Activated T-helper 9 cell treated with anti-CD3 and anti-CD28 coated beads, Interleukin-2, amount 50 U/mL, for 16 hours (primary cell): ENCODE measurements at places on chromosomes 12 and 14.

DNA sequence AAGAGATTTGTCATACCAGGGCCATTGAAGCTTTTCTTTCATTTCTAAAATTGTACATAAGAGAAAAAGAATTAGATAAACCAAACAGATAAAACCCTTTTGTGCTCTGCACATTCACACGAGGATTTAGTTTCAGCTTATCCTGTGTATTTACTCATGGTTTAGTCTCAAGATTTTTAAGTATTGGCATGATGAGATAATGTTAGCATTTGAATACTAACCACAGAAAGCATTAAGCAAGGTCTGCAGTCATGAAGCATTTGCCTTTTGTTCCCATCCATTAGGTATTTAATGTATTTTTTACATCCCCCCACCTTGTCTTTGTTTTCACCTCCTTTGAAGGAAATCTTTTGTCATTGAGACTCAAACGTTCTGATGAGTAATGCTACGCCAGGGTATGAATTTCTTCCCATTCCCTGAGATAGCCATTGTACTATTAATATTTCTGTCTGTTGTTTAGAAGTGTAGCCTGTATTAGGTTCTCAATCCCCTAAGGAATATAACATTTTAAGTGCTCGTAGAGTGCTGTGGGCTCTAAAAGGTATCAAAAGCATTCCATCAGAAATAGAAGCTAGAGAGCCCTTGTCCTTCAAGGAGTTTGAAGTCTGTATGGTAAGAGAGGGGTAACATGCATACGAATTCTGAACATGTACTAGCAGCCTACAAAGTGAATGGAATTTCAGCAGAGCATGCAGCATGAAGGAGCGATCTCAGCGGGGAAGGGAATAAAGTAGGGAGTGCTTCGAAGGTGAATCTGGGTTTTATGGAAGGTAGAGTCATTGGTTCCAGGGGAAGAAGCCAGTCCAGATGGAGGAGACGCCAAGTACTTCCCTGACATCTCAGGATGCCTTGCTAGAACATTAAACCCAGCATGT lies 22.3 kb downstream of the CRADD start:
- DNase-seq = no peak

DNA sequence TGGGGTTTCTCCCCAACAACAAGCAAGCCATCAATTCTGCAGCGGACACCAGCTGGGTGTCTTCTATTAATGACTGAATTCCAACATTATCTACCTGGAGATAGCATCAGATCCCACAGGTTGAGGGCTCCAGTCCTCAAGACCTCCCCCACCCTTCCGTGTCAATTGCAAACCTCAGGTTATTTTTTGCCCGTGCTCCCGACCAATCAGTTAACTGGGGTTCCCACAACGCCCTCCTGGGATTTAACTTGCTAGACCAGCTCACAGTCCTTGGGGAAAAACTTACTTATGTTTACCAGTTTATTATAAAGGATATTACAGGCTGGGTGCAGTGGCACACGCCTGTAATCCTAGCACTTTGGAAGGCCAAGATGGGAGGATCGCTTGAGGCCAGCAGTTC lies 9.7 kb downstream of the DICER1 start:
- DNase-seq = no peak

DNA sequence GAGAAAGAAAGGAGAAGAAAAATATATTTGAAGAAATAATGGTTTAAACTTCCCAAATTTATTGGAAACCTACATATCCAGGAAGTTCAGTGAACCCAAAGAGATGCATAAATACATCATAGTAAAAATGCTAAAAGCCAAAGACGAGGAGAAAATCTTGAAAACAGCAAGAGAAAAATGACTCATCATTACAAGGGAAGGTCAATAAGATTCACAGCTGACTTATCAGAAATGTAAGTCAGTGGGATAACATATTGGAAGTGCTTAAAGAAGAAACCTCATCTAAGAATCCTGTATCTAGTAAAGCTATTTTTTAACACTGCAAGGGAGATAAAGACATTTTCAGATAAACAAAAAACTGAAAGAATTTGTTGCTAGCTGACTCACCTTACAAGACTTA lies 19.9 kb downstream of the RIC8B start:
- no peak for DNase-seq

DNA sequence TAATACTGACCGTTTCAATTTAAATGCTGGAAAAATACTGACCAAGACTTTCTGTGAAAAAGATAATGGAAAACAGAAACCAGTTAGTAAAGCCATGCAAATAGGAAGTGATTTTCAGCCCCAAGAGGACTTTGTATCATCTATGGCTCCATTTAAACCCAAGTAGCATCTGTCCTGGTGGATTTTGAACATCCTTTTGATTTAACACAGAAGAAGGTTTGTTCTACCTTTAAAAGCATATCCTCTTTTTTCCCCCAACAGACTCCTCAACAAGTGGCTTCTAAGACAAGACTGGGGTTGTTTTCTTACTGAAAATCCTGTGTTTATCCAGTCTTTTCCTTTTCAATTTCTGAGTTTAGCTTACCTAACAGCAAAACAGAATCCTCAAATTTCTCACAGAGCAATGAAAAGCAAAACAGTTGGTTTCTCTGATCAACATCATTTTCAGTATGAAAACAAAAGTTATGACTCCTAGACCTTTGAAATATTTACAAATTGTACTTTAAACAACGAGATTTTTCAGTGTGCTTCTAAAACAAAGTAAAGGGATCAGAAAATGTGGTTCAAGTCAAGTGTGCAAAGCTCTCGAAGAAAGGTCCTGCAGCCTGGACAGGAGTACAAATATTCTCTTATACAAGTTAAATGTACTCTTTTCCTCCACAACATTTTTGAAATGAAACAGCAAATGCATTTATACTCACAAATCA lies 2.9 kb downstream of the PHLDA1 start:
- no peak for DNase-seq

DNA sequence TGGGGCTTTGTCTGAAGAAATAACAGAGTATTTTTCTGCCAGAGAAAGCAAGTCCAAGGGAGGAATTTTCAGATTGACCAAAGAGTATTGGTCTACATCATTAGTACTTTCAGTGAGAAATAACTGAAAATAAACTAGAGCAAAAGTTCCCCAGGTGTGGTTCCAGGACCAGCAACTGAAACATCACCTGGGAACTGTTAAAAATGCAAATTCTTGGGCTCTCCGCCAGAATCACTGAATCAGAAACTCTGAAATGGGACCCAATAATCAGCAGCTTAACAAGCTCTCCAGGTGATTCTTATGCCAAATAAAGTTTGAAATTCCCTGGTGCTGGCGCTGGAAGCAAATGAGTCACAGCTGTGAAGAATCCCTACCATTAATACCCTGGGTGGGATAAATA lies 52.1 kb downstream of the EIF2S3B start:
- no peak for DNase-seq

DNA sequence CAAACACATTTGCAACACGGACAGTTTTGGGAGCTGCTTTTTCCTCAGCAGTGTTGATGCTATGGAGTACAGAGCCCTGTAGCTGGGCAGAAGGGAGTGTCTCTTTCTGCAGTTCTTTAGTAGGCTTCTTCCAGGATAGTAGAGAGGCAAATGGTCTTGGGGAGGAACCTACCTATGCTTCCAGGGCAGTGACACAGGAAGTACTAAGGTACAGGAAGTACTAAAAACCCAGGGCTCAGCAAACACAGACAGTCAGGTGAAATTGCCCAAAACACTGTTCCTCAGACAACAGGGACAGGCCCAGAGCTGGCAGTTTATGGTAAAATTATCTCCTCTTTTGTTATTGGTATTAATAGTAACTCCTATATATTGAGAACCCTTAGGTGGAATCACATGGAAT lies 217.6 kb downstream of the TTC8 start:
- DNase-seq = no peak

DNA sequence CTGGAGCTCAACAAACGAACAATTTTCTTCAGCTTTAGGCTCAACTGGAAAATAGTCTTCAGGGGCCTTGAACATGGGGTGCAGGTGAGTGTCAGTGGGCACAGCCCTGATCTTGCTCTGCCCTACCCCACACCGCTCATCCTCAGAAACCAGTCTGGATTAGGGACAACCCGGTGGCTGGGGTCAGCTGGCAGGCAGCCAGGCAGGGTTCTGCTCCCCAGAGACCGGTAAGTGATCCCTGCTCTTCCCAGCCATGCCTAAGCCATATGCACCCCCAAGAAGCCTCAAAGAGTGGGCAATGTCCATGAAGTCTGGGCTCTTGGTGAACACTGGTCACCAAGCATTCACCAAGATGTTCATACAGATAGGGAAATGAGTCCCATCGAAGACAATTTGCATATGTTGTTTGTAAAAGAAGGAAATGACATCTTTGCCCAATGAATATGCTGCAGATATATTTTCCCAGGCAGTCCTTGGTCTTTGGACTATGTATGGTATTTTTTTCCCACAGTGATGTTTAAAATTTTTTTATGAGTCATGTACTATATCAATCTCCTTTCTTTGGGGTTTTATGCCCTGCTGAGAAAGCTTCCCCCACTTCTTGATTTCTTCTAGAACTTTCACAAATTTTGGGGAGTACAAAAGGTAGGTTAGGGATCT lies 63.9 kb upstream of the VASH1 start:
- DNase-seq = no peak

GRCh38 chr14:22837114-22837749 lies 847 bp downstream of the MMP14 start:
- DNase-seq = no peak

DNA sequence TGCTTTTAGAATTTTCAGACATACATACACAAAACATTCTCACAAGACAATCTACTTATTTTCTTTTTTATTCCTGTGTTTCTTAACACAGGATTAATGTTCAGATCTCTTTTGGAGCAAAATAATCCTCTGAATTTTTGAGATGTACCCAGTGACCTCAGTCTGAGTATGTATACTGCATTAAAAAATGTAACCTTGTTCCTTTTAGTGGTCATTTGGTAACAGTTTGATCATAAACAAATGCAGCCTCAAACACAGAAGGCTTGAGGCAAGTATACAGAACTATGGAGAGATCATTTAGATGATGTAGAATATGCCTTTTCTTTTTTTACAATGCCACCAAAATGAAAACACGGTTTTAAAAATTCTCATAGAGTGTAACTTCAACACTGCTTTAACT lies 9.7 kb downstream of the HIF1A start:
- no peak for DNase-seq

- no peak for DNase-seq
These were observed 79.1 kb upstream of the ST8SIA1 start for GRCh38 chr12:22413592-22413991.

DNA sequence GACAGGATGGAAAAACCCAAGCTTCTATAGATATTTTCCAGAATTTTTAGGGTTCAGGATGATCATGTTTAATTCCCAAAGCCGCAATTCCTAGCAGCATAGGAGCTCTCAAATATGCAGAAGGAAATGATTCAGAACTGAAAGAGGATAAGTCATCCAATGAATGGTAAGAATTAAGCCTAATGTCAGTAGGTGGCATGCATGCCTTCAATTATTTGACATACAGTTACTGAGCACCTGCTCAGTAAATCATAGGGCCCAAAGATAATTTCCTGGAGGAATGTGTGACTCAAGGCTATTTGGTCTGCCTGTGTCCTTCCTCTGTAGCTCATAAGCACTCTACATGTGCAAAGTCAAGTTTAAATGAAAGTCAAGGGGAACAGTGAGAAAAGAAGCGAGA lies 116.8 kb upstream of the SLC38A4 start:
- DNase-seq = no peak

- no peak for DNase-seq
These were observed 352.2 kb downstream of the TMEM121 start for GRCh38 chr14:105878554-105878953.

GRCh38 chr12:66900616-66901015 lies 221.7 kb upstream of the GRIP1 start:
- no peak for DNase-seq

- no peak for DNase-seq
These were observed 143.4 kb downstream of the RTN1 start for GRCh38 chr14:59727073-59727661.

DNA sequence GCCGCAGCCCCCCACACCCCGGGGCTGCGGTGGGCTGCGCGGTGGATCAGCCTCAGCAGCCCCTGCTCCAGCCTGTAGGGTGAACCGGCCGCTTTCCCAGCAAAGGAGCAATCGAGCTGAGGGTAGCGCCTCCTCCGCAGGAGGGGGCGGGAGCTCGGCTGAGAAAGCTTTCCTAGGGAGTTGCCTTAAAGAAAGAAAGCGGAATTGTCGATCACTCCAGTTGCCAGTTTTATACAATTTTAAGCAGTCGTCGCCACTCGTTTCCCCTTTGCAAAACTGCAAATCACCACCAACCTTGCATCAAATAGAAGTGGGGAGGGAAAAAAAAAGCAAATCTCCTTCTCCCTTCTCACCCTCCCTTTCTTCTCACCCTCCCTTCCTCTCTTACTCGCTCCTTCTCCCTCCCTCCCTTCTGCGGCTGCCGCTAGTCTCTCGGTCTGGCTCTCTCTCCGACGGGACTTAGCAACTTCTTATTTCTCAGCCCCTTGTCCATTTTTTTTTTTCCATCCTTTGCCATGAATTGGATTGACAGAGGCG lies at the start of gene PDE3A:
Gene PDE3A, plus strand, starts transcription at position 424 of the 537 bp plus-strand sequence. CDS start 748 bp downstream, outside the sequence.
- no peak for DNase-seq

GRCh38 chr12:42862055-42862454 lies 272.5 kb upstream of the PRICKLE1 start:
- no peak for DNase-seq

GRCh38 chr12:24470050-24470449 lies 478.9 kb downstream of the BCAT1 start:
- DNase-seq = no peak

DNA sequence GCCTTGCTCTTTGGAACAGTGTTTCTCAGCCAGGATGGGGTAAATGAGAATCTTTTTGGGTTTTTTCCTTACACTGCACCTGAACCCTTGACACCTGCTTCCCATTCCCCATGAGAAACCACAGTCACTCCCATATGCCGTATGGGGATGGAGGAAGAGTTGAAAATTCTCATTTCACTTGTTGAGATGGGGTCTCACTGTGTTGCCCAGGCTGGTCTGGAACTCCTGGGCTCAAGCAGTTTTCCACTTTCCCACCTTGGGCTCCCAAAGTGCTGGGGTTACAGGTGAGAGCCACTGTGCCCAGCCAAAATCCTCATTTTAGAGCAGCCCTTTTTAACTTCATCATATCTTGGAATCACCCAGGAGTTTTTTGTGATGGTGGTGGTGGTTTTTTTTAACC lies 3.7 kb downstream of the MVK start:
- DNase-seq = no peak

DNA sequence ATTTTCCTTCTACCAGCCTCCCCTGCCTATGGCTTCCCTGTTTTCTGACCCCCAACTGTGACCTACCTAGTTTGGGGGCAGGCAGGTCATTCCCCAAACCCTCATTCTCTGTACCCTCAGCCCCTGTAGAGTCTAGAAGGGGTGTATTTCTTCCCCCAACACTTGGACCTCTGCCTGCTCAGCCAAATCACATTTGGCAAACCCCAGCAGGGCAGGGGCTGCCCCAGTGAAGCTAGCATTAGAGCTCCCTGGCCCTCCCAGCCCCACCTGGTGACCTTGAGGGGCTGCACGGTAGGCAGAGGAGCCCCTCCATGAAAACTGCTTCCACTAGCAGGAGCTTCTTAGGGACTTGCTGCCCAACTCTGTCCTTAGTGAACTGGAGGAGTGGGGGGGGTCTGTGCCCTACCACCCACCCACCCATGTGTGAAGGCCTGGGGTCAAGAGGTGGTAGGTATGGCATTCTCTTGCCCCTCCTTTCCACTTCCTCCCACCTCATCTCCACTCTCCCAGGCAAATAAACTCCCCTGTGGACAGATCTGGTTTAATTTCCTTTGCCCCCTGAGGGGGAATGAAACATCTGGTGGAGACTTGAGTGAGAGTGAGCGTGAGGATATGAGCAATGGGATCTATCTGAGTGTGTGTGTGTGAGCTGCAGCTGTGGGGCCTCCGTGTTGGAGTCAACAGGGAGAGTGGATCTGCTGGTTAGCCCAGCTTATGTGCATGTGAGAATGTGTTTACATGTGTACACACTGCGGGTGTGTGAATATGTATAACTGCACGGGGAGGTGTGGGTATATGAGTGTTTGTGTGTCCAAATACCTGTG lies 1.6 kb downstream of the NXPH4 start:
- DNase-seq = no peak
